ENCODE measurements at places on chromosomes 7 and 10.

DNA sequence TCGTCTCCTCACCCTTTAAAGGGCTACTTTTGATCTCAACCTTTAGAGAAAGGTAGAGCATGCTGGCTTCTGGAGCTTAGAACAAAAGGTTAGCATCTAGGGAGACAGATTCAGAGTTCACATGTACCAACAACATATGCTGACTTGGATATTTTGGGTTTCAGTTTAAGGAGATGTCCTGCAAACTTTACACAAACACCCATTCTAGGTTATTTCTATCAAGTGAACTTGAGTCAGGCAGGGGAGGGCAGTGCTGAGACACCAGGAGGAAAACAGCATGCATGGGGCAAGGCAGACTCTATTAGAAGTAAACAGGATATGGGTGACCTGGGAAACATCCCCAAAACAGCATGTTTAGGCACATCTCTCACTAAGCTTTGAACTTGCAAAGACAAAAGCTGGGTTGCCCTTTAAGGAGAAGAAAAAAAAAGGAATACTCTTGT lies 43.8 kb downstream of the ARL4A start:
- DNase-seq = no peak

- no peak for DNase-seq
Measured at GRCh38 chr10:126270111-126270510, 118.2 kb downstream of the ADAM12 start.

- DNase-seq = no peak
Measured at GRCh38 chr7:36735172-36735571, 10.9 kb upstream of the AOAH start.

GRCh38 chr10:80196270-80196949 lies 8.9 kb downstream of the ANXA11 start:
- DNase-seq = no peak

DNA sequence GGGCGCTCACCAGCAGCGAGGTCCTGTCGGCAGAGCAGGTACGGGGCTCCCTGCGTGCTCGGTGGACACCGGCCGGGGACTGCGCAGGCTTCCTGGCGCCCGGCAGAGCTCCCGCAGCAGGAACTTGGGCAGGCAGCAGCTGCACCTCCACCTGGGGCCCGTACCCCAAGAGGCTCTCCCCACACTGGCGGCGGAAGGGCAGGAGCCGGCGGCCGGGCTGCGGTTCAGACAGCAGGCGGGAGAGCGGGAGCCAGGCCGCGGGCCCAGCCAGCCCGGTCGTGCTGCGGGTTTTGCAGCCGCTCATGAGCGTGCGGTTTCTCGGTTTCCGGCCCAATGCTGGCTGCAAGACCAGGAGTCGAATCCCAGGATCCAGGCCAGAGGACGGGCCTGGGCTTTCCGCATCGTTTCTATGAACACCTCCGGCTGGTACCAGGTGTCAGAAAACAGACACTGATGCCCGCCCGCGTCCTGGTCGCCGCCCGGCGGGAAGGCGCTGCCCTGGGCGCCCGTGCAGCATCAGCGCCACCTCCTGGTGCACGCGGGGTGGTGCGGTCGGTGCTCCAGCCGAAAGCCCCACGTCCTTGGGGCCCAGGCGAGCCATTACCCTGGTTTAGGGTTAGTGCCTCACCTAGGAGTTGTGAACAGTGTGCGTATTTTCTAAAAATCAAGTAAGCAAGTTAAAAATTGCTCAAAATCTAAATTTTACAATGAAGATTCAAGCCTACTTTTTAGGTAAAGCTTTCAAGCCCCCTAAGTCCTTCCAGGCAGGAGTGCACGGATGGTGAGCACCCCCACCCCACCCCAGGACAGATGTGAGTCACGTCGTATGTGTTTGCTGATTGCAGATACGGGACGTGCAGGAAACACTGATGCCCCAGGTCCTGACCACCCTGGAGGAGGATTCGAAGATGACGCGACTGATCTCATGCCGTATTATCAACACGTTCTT lies 47.4 kb upstream of the PRKAR1B start:
- no peak for DNase-seq

- no peak for DNase-seq
Measured at GRCh38 chr7:101819913-101820522, 2.6 kb downstream of the CUX1 start.

DNA sequence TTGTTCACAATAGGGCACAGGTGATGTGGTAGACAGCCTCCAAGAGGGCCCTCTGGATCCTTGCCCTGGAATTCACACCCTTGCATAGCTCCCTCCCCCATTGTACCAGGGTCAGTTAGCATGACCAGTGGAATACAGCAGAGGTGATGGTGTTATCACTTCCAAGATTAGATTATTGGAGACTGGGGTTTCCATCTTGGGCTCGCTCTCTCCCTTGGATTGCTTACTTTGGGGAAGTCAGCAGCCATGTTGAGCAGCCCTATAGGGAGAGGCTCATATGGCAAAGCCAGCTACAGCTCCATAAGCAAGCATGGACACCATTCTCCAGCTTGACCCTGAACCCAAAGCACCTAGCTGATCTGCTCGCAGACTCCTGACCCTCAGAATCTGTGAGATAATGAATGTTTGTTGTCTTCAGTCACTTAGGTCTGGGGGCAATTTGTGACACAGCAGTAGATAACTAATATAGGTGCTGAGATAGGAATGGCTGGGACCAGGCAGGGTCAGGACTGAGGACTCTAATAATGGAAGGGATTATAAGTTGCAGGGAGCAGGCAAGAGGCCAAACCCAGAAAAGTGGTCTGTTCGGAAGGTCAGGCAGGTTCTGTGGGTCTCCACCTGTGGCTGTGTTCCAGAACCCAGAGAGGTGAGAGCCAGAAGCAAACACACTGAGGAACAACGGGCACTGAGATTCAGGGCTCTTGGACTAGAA lies 22.9 kb downstream of the TBXAS1 start:
- DNase-seq = no peak

GRCh38 chr7:4715410-4715776 lies 33.3 kb downstream of the FOXK1 start:
- peak; percentile 62 for DNase-seq

GRCh38 chr7:489876-490275 lies 29.8 kb downstream of the PDGFA start:
- no peak for DNase-seq

- no peak for DNase-seq
Measured at GRCh38 chr7:142908921-142909890, 23.7 kb upstream of the TRPV6 start.

DNA sequence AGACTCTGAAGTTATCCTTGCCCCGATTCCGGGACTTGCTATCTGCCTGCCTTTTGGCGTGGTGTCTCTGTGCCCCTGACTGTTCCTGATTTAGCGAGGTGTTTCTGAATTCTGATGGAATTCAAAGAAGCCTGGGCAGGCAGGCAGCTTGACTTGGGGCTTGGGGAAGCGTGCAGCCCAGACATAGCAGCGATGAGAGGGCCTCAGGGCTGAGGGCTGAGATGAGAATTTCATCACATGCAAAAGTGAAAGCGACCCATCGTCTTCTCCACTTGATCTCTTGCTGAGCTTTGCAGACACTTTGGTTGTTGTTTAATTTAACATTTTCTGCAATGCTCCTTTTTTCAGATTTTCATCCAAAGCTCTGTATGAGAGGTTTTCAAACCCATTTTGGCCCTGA lies 57.8 kb downstream of the TCF7L2 start:
- no peak for DNase-seq
